ENCODE measurements at places on chromosomes 2 and 18.

GRCh38 chr18:79368681-79369080, 27.0 kb upstream of the NFATC1 start:
- DNase-seq = no peak

DNA sequence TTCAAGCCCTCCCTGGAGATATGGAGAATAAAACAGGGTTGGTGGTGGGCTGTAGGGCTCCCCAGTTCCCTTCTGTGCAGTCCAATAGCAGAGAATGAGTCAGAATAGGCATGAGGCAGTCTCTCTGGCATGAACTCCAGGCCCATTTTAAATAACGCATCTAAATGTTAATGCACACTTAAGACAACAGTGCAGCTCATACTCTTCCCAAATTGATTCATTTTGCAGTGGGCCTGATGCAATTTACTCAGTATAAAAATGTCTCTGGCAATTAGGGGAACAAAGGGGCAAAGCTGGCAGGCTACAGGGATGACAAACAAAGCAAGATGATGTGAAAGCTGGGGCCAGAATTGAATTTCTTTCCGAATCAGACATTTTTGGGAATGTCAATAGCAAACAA, 402.8 kb downstream of the CLIP4 start:
- no peak for DNase-seq

- DNase-seq = no peak
Measured at GRCh38 chr2:241159116-241159515, 8.8 kb downstream of the PPP1R7 start.

GRCh38 chr18:55577812-55578539, 10.0 kb downstream of the TCF4 start:
- DNase-seq = no peak

DNA sequence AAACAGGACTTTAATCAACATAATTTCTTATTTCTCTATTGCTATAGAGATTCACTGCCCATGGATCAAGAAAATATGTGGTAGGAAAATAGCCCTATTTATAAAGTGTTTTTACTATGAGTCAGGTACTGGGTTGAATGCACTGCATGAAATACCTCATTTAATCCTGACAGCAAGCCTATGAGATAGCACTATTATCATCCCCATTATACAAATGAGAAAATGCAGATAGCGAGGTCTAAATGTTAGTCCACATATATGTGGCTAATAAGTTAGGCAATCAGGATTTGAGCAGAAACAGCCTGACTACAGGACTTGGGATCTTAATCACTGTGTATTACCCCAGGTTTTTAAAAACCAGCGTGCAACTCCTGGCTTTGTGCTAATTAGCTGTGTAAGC, 8.5 kb upstream of the LYPD1 start:
- DNase-seq = no peak
